Mucosa of descending colon (tissue), 3 donors: ENCODE measurements at places on chromosomes 5 and 9. TPM values are rescaled to one million over a fixed set of nuclear protein-coding genes. Genes with fewer than 3 reads are reported as not detected.

SLC25A2 gene
- 1.2 TPM for total RNA-seq

GRCh38 chr5:439636-440035 is 3.3 kb upstream of the EXOC3 start:
- DNase-seq = no peak

DNA sequence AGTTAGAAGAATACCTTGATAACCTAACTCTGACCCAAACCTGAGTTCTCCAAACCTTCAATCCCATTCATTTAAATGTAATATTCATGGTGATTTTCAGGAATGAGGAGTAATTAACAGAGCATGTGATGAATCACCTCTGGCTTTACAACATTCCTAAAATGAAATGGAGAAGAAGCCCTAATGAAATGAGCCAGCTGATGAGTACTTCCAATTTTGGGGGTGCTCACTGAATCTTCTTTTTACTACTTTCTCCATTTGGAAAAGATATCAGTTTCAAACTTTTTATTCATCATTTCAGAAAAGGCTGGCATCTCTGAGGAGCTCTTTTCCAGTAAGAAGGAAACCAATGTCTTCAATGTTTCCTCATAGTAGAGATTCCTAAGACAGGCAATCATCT is 2.9 kb upstream of the SPINK5 start:
- DNase-seq = no peak

- no peak for DNase-seq
Observed at GRCh38 chr5:17438027-17438426, 60.0 kb upstream of the TAF11L2 start.

GRCh38 chr5:144260121-144260520 is 89.4 kb downstream of the KCTD16 start:
- DNase-seq = no peak

- peak; percentile 72 for DNase-seq
Observed at GRCh38 chr9:129176701-129177442, 1.2 kb downstream of the IER5L start.

GRCh38 chr5:112210430-112211005 is 208.6 kb downstream of the EPB41L4A start:
- DNase-seq = no peak
